ENCODE measurements at places on chromosomes 2 and 18. TPM values are rescaled to one million over a fixed set of nuclear protein-coding genes. Genes with fewer than 3 reads are reported as not detected.

DNA sequence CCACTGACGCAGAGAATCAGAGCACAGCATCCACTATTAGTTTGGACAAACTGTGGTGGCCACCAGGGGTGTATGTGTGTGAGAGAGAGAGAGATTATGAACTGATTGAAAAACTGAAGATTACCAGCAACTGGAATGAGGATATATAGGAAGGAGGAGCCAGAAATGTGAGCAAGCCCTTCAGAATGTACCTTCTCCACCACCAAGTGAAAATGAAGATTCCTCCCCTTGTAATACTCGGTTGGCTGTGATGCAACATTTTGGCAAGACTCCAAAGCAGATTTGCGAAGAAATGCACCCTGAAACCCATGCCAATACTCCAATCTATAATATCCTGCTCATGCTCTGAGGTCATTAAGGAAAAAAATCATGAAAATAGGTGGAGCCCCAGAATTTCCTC lies 121.2 kb upstream of the SLC35G4 start:
- peak; percentile 3 for DNase-seq

Gene ADD2
- not detected for total RNA-seq

- DNase-seq, result no peak
These were observed 269.3 kb upstream of the RAB12 start for GRCh38 chr18:8339952-8340351.

Gene SLC19A3
- under 0.01 TPM for total RNA-seq

DNA sequence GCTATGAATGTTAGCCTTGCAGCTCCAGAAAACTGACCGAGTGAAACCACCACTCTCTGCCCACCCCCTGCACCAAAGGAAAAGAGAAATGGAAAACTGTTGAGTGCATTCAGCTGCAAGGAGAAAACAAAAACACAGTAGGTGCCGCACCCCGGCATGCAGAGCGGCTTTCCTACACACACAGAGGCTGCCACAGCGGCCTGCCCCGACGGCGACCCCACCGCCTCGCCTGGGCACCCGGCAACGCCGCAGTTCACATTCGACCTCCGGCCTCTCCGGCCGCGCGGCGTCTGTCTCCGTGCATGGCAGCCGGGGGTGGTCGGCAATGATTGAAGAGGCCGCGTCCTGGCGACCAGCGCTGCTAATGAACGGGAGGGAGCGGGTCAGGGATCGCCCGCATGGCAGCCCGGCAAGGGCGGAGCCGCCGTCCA lies 417.1 kb upstream of the SALL3 start:
- no peak for DNase-seq
